HAP-1 (cell line): ENCODE measurements at places on chromosomes 2 and 18.
A peak's percentile ranks its signal among the peaks of the same experiment; 100 is the strongest.

DNA sequence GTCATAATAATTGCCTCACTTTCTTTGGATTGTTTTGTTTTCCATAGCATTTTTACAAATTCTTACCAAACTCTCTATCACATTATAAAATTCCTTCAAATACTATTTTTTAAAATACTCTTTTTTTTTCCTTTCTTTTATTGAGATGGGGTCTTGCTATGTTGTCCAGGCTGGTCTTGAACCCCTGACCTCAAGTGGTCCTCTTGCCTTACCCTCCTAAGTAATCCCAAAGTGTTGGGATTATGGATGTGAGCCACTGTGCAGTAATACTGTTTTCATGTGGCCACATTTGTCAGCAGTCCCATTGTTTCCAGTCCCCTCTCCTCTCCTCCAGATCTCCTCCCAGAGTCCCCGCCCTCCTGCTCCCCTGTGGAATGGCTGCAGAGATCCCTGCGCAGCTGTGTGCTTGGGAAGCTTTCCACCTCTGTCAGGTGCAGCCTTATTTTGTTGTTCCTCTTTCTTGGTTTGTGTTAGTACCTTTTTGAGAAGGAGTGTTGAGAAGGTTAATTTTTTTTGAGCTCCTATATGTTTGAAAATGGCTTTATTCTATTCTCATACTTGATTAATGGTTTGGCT is 227.3 kb downstream of the LOXHD1 start:
- DNase-seq = no peak

DNA sequence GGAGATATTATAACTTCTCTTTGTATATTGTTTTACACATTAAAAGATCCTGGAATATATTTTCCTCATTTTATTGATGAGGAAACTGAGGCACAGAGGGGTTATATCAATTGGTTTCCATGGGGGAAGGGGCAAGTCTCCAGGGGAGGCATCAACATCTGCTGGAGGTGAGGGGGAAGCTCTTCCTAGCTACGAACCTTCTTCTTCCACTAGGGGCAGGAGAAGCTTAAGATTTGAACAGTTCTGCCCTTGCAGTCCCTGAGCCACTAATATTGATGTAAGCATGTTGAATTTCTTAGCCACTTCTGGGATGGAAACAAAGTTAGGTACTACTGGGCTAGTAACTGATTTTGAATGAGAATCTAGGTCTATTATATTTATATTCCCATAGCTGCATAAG is 140.1 kb upstream of the AQP4 start:
- DNase-seq = peak; percentile 14

DNA sequence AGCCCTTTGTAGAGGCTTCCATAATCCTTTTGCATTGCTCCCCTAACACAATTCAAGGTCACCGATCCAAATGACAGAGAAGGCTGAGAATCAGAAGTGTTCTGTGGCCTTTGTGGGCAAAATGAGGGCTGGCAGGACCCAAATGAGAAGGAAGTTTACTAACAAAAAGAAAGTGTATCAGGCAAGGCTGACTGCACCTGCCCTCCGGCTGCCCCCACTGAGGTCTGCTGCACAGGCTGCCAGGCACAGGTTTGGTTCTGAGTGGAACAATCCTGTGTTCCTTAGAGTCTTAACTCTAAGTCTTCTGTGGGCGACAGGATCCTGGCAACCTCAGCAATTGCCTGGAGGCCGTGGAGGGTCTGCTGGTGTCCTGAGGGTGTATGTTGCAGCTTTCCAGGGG is 568.5 kb downstream of the CMPK2 start:
- DNase-seq = no peak

DNA sequence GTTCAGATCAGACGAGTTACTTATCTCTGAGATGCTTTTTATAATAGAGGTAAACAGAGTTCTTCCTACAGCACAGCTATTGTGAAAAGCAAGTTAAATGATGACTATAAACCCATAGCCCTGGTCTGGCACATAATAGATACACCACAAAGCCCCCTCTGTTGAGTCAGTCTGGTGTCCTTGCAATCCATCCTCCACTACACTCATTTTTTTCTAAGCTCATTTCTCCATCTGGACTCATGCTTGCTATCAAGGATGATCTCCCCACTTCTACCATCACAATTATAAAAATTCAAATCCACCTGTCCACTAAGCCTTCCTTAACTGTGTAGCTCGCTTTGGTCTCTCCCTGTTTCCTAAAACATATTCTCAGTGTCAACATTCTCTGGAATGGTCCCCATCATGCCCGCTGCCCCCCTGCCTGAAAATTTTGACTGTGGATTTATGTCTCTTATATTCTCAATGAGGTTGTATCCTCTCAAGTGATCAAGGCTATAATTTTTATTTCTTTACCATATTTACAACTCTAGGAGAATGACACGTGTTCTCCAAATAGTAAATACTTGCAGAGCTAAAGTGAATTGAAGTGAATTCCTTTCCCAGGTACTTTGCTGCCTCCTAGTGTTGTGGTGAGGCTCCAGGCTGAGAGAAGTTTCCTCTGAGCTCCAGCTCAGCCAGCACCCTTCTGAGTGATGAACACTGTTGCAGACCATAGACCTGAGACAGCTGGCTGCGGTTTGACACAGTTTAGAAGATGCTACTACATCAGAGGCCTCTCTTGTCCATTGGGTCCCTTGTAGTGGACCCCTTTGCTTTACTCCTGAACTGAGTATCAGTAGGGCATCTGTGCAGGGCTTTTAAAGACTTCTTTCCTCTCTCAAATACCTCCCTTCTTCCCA is 108.7 kb downstream of the DPP10 start:
- peak; percentile 46 for DNase-seq

DNA sequence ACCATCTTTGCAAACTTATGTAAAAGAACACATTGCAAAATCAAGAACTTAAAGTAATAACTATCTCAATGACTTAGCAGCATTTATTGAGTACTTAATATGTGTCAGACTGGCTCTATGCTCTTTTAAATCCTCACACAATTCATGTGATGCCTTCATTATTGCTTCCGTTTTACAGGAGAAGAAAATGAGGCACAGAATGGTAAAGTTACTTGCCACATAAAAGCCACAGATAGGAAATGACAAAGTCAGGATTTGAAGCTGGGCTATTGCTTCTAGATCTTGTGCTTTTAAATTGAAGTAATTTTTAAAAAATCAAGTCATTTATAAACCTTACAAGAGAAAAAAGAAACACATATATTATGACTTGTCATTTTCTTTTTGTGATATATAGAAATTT is 174.2 kb downstream of the WDR7 start:
- no peak for DNase-seq

DNA sequence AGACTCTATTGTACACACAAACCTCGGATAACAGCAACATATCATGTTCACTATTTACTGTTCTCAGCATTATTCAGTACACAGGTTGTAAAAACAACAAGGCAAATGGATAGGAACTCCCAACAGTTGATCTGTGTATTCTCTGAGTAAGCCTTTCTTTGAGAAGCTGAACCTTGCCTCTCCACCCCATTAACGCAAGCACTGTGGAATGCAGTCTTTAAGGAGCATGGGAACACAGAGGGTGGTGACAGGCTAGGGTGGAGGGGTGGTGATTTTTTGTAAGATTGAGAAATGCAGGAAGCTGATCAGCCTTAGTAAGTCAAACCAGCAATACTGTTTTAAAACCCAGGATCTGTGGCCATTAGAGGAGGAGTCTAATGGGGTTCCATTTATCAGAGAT is 19.6 kb upstream of the SERPINB11 start:
- DNase-seq = no peak

GRCh38 chr18:27185025-27185763 is at the start of gene CHST9:
Gene CHST9, minus strand, starts transcription at chr18:27185308. Its CDS starts 42,499 bp downstream, at chr18:27142809.
- DNase-seq = no peak

GRCh38 chr2:134305109-134305491 is 51.2 kb downstream of the MGAT5 start:
- DNase-seq = no peak

GRCh38 chr2:55914786-55915185 is 8.8 kb downstream of the EFEMP1 start:
- DNase-seq = no peak

DNA sequence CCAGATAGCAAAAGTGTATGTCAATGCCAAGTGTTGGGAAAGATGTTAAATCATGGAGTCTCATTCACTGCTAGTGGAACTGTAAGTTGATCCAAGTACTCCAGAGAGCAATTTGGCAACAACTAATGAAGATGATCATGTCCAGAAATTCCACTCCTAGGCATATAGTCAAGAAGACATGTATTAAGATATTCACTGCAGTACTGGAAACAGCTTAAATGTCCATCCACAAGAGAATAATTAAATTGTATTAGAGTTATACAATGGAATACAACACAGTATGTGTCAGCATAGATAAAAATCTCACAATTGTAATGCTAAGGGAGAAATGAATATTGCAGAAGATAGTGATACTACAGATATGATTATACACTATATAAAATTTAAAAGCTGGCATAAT is 15.2 kb upstream of the LBH start:
- no peak for DNase-seq

- DNase-seq = no peak
These were observed 166.8 kb upstream of the CHAC2 start for GRCh38 chr2:53600815-53601214.

DNA sequence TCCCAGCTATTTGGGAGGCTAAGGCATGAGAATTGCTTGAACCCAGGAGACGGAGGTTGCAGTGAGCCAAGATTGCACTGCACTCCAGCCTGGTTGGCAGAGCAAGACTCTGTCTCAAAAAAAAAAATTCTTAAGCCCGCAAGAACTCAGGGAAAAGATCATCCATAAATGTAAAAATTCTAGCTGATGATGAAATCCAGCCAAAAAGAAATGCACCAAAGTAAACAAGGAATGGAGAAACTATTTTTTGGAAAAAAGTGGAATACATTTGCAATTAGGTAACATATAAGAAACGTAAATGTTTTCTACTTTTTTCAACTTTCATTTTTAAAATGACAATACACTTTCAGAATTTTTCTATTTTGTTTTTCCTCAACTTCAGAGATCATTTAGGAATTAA is 61.3 kb downstream of the ASXL2 start:
- DNase-seq = no peak

DNA sequence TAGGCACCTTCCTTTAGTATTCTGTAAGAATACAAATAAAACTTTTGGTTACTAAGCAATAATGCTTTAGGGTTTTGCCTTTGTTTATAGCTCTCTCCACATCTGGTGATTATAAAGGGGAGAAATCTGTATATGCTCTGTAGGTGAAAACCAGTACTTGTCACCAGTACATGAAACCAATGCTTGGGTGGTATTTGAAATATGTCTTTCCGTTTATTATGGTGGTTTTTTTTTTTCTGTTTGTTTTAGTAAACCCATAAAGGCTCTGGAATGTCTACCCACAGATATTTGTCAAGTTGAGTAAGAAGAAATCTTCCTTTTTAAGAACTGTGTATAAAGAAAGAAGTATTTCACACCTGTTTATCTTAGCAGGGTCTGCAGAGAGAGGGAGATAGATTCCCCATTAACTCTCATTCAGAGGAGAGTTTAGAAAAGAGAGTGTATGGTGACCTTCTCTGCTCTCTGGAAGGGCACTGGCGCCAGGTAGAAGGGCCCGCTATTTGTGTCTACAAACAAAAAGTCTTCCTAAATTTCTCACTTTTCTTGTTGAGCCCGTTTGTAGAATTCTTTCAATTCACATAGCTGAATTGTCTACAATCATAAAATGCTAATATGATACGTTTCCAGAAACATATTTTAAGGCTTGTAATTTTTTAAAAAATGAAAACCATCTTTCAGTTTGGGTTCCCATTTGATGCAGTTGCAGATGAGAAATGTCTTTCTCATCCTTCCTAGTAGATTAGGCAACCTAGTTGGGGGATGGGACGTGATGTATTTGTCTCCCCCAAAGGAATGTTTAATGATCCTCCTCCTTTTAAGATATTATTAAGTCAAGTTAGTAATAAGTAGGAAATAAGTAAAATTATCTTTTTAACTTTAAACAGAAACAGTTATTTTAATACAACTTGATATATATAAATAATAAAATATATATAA is 33.9 kb downstream of the MAP3K20 start:
- DNase-seq = no peak

GRCh38 chr18:12645751-12646203 is 12.1 kb downstream of the SPIRE1 start:
- no peak for DNase-seq

- no peak for DNase-seq
These were observed 217.7 kb downstream of the GBX2 start for GRCh38 chr2:235950473-235950809.

DNA sequence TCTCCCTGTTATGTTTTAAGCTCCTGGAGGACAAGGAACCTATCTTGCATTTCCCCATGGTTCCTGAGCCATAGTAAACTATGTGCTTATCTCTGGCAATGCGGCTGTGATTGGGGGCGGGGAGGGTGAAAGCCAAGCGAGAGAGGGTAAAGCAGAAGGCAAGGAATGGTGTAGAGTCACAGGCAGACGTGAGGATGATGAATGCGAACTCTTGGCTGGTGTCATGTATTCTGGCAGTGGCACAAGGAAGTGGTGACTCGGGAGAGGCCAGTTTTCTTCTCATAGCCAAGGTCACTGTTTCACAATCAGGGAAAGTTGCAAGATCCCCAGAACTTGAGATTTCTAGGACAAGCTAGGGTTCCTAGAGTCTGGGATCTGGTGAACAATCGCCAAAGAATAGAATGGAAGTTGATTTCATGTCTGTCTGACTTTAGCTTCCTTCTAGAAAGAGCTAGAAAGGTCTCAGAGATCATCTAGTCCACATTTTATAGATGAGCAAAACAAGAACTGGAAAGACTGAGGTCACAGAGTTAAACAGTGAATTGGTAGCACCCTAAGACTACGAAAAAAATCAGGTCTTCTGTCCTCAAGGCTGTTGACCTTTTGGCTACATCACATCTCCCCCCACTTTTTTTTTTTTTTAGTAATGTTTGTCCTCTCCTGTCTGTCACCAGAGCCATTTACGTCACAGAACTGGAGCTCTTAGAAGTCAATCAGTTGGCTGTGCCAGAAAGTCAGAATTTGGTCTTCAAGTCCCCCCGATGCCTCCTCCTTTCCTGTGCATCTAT is 137.0 kb downstream of the BCL11A start:
- DNase-seq = no peak

- no peak for DNase-seq
These were observed 114.2 kb downstream of the ZNF521 start for GRCh38 chr18:25237571-25238267.

GRCh38 chr18:48860269-48861180 is 90.2 kb downstream of the SMAD7 start:
- no peak for DNase-seq

- no peak for DNase-seq
These were observed 476.0 kb downstream of the EIPR1 start for GRCh38 chr2:2901384-2902345.

DNA sequence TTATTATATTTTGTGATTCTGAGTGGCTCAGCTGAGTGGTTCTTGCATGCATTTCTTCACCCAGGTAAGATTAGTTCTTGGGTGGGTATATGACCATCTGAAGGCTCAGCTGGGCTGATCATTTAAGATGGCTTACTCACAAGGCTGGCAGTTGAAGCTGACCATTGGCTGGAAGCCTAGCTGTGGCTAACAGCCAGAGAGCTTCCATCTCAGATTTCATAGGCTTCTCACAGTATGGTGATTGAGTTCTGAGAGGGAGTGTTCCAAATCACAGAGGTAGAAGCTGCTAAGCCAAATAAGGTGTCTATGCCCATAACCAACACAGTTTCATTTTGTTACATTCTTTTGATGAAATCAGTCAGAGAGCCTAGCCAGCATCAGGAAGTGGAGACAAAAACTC is 117.4 kb upstream of the RPRM start:
- DNase-seq = no peak

GRCh38 chr2:108918941-108919341 is 70.1 kb downstream of the EDAR start:
- DNase-seq = no peak

- DNase-seq = peak; percentile 11
These were observed 23.9 kb upstream of the CCDC68 start for GRCh38 chr18:54983041-54983686.
